ENCODE measurements at places on chromosomes 1 and 21.

GRCh38 chr1:200626853-200627534 is 6.4 kb upstream of the KIF14 start:
- H3K4me3 ChIP-seq = no peak overlapping the region
- no peaks in the 10 kb centered on the region for H3K27me3 ChIP-seq
- no peaks in the 10 kb centered on the region for H3K36me3 ChIP-seq
- DNase-seq = peak; percentile 13

DNA sequence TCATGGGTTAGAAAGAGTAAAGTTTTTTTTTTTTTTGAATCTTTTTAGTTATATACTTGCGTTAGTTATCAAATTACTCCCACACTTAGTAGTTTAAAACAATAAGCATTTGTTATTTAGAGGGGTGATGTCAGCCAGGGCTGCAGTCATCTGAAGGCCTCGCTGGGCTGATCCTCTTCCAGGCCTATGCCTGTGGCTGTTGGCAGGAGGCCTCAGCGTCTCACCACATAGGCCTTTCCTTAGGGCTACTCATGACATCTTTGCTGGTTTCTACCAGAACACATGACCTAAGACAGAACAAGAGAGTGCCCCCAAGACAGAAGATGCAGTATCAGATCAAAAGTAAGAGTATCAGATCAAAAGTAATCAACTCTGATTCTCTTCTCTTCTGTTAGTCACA is 167.4 kb downstream of the HHAT start:
- H3K27ac ChIP-seq = no peak overlapping the region
- no peak for DNase-seq
- no peaks in the 10 kb centered on the region for H3K27me3 ChIP-seq
- no peaks in the 10 kb centered on the region for H3K36me3 ChIP-seq
- no peaks in the 10 kb centered on the region for H3K4me1 ChIP-seq

DNA sequence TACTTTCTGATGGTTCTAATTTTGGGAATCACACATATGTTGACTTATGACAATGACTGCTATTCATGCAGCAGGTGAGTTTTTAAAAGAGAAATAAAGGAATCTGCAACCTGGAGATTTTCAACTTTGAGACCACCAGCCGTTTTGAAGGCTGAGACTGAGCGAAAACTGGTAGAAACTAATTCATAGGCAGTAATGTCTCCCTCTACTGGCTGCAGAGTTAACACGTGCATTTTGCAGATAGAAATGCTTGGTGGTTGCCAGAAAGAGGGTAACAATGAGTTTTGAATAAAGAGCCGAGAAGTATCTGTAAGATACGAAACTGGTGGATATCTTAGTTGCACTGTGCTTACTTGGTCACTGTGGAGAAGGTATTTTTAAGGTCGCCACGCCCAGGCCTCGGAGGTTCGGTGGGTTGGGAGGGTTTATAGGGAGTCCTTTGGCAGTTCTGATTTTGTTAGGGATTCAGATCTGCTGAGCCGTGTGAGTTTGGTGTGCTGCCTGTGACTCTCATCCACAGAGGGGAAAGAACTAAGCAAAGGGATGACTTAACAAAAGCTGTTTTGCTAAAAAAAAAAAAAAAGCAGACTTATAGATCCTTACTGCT is 83.0 kb downstream of the RYR2 start:
- H3K4me3 ChIP-seq = no peak overlapping the region
- peak; percentile 10 for DNase-seq
- H3K4me1 ChIP-seq = no peaks in the 10 kb centered on the region

- no peaks in the 10 kb centered on the region for H3K36me3 ChIP-seq
- H3K4me1 ChIP-seq = no peaks in the 10 kb centered on the region
- no peak overlapping the region for H3K27ac ChIP-seq
- peaks cover 3% of the 10 kb centered on the region for H3K27me3 ChIP-seq
- H3K4me3 ChIP-seq = no peak overlapping the region
- DNase-seq = no peak
Measured at GRCh38 chr1:87785386-87785785, 456.7 kb downstream of the LMO4 start.

DNA sequence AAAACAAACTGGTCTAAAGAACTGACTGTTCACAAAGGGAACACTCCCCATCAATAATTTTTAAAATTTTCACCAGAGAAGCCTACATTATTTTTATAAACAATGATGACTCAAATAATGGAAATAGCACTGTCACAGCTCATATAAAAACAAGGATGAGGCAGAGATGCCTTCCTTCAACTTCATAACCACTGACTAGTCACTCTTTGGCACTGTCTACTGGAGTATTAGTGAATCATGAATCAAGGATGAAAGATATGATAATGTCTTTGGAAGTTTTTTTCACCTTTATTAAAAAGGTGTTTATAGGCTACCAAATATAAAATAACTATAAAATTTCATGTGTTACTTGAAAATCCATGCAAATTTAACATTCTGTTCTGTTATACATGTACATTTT is 316.9 kb downstream of the VAV3 start:
- H3K4me1 ChIP-seq = no peaks in the 10 kb centered on the region
- H3K4me3 ChIP-seq = no peak overlapping the region
- H3K27ac ChIP-seq = no peak overlapping the region
- no peak for DNase-seq
- H3K27me3 ChIP-seq = no peaks in the 10 kb centered on the region

- H3K36me3 ChIP-seq = no peaks in the 10 kb centered on the region
- H3K4me1 ChIP-seq = peaks cover 48% of the 10 kb centered on the region
- H3K27me3 ChIP-seq = no peaks in the 10 kb centered on the region
- H3K4me3 ChIP-seq = no peak overlapping the region
- peak overlapping the region; percentile 22 for H3K27ac ChIP-seq
Measured at GRCh38 chr1:235049217-235049616, 79.4 kb downstream of the TOMM20 start.

- no peaks in the 10 kb centered on the region for H3K27me3 ChIP-seq
- H3K4me1 ChIP-seq = peaks cover 76% of the 10 kb centered on the region
- peaks cover 36% of the 10 kb centered on the region for H3K36me3 ChIP-seq
Measured at GRCh38 chr1:205189131-205189530, 22.4 kb downstream of the DSTYK start.

GRCh38 chr1:38740487-38740886 is 119.1 kb downstream of the RRAGC start:
- H3K4me3 ChIP-seq = no peak overlapping the region
- DNase-seq = no peak
- H3K36me3 ChIP-seq = no peaks in the 10 kb centered on the region
- no peak overlapping the region for H3K27ac ChIP-seq
- H3K4me1 ChIP-seq = no peaks in the 10 kb centered on the region

DNA sequence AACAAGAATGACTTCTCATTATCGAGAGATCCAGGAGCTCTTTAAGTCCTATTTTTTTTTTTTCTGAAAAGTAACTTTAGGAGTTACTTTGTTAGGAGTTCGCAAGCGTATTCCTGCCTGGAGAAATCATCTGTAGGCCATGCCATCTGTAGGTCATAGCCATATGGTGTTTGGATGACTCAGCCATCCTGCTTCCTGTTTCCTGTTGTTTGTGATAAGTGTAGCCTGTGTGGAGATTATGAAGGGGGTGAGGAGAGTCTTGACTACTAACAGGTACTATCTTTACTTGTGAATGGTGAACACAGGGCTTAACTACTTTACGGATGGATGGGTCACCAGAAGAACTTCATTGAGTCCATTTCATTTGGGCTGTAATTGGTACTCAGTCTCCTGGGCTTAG is 327.2 kb downstream of the PTPRU start:
- H3K27ac ChIP-seq = no peak overlapping the region
- peaks cover 2% of the 10 kb centered on the region for H3K36me3 ChIP-seq
- no peak overlapping the region for H3K4me3 ChIP-seq
- H3K4me1 ChIP-seq = no peaks in the 10 kb centered on the region

GRCh38 chr1:167387251-167387910 is 130.9 kb downstream of the CD247 start:
- peaks cover 16% of the 10 kb centered on the region for H3K36me3 ChIP-seq
- no peaks in the 10 kb centered on the region for H3K4me1 ChIP-seq
- no peak for DNase-seq
- H3K27me3 ChIP-seq = no peaks in the 10 kb centered on the region
- no peak overlapping the region for H3K27ac ChIP-seq
- H3K4me3 ChIP-seq = no peak overlapping the region

DNA sequence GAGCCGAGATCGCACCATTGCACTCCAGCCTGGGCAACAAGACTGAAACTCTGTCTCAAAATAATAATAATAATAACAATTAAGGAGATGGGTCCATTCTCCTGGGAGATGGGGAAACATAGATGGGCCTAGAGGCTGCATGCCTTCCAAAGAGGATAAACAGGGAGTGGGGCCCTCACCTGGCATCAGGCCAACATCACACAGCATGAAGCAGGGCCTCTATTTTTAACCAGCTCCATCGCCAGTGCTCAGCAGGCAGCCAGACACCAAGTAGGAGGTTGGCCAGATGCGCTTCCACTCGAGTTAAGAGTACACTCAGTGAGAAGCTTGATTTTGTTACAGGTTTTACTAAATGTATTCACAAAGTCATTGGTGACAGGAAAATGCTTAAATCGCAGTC is 352.0 kb downstream of the RRAGC start:
- no peak overlapping the region for H3K4me3 ChIP-seq
- no peak for DNase-seq
- no peak overlapping the region for H3K27ac ChIP-seq
- H3K27me3 ChIP-seq = peaks cover 35% of the 10 kb centered on the region
- peaks cover 3% of the 10 kb centered on the region for H3K4me1 ChIP-seq

GRCh38 chr1:50973875-50974617 is 4.0 kb downstream of the CDKN2C start:
- peaks cover 7% of the 10 kb centered on the region for H3K36me3 ChIP-seq
- DNase-seq = no peak
- no peak overlapping the region for H3K27ac ChIP-seq
- peaks cover 31% of the 10 kb centered on the region for H3K4me1 ChIP-seq

DNA sequence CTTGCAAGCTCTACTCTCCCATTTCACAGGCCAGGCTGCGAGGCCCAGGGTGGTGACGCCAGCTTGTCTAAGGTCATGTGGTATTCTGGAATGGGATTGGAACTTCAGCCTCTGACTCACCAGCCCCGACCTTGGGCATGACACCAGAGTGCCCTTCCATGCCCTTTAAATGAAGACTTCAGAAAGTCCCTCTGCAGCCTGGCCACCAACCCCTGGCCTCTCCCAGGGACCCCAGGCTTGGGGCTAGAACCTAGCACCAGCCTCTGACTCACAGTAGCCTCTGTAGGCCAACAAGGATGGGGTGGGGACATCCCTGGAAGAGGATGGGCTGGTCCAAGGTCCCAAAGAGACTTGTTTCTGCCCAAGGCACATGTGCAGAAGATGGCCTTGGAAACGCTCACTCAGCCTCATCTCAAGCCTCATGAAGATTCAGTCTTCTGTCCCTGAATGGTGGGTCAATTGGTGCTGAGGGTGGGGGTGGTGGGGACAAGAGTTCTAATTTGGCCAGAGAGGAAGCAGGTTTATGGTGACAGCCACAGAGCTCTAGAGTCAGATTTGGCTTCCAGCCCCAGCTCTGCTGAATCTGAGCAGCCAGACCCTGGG is 36.1 kb upstream of the RUNX3 start:
- DNase-seq = peak; percentile 69
- H3K4me3 ChIP-seq = peak overlapping the region; percentile 99
- H3K27ac ChIP-seq = peak overlapping the region; percentile 98

- peaks cover 1% of the 10 kb centered on the region for H3K27me3 ChIP-seq
- DNase-seq = no peak
- peaks cover 36% of the 10 kb centered on the region for H3K4me1 ChIP-seq
- H3K4me3 ChIP-seq = no peak overlapping the region
- H3K27ac ChIP-seq = no peak overlapping the region
Measured at GRCh38 chr21:29293495-29293894, 5.2 kb upstream of the BACH1 start.

DNA sequence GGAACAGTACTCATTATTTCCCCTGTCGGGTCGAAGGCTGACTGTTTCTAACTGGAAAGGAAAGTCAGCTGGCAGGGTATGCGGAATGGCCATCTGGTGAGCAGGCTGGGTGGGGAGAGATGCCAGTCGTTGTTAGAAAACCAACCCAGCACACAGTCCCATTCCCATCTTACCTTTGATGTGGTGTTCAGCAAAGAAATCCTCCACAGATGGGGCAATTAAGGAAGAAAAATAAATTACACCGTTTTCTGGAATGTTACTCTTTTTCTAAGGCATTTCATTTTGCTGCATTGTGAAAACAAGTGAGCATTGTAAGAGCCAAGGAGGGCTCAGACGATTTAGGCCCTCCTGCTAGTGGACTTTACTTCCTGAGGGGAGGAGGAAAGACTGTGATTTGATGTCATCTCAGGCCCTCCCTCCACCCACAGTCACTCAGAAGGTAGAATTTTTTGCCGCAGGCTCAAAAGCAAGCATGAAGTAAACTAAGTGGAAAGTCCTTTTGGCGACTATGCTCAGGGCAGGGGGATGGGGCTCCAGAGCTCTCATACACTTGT is at the start of gene SLC16A4:
Gene SLC16A4, minus strand, starts transcription at position 335 of the 554 bp plus-strand sequence. CDS start 1,703 bp downstream, outside the sequence.
- H3K27me3 ChIP-seq = no peaks in the 10 kb centered on the region
- no peak within 1 kb of the TSS for H3K4me3 ChIP-seq
- peaks cover 4% of the 10 kb centered on the region for H3K4me1 ChIP-seq
- H3K36me3 ChIP-seq = peaks cover 14% of the 10 kb centered on the region
- DNase-seq = no peak
